T-helper 17 cell (primary cell): ENCODE measurements at places on chromosomes 16 and 17. TPM values are rescaled to one million over a fixed set of nuclear protein-coding genes. Genes with fewer than 3 reads are reported as not detected.

ARL16 gene
- 34.0 TPM for total RNA-seq

SGSH gene
- 151 TPM for total RNA-seq

CRHR1 gene
- not detected for total RNA-seq

ITGAX gene
- total RNA-seq = 4.6 TPM

ZNF19 gene
- 5.1 TPM for total RNA-seq

TUBG2 gene
- total RNA-seq = 11.3 TPM

BTBD17 gene
- not detected for total RNA-seq

USP43 gene
- 0.29 TPM for total RNA-seq

TP53TG3F gene
- not detected for total RNA-seq

GPRC5B gene
- 2.9 TPM for total RNA-seq

SRL gene
- total RNA-seq = not detected

RHBDL3 gene
- total RNA-seq = 0.10 TPM

MYH1 gene
- not detected for total RNA-seq

TTLL6 gene
- not detected for total RNA-seq

OTOP2 gene
- total RNA-seq = not detected

SPIRE2 gene
- 3.3 TPM for total RNA-seq

KRTAP1-4 gene
- not detected for total RNA-seq

ATP6V0D1 gene
- total RNA-seq = 87.5 TPM

PMFBP1 gene
- total RNA-seq = 1.6 TPM

SNRNP25 gene
- 7.3 TPM for total RNA-seq

PRR29 gene
- 3.3 TPM for total RNA-seq

TBC1D3K gene
- total RNA-seq = not detected

LLGL2 gene
- 39.3 TPM for total RNA-seq

PIK3R6 gene
- total RNA-seq = 0.67 TPM

KRTAP2-3 gene
- total RNA-seq = not detected

KRTAP4-4 gene
- total RNA-seq = not detected

CLDN7 gene
- total RNA-seq = 1.2 TPM

FLYWCH1 gene
- total RNA-seq = 97.1 TPM
